ENCODE measurements at places on chromosomes 4 and X.

DNA sequence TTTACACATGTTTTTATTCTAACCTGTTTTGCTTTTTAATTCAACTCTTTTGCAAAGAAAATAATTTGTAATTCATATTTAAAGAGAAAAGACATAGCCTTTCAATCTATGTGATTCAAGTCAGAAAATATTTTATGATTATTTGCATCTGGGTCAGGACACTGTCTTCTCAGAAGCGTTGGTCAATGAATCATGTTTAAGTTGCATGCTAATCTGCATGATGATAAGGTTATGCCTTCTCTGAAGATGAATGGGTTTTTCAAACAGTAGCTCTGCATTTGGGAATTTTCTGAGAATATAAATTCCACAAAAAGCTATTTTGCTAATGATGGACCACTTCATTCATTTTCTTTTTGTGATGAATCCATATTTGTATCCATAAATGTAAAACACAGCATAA, 282.5 kb downstream of the TMA16 start:
- no peak for DNase-seq

DNA sequence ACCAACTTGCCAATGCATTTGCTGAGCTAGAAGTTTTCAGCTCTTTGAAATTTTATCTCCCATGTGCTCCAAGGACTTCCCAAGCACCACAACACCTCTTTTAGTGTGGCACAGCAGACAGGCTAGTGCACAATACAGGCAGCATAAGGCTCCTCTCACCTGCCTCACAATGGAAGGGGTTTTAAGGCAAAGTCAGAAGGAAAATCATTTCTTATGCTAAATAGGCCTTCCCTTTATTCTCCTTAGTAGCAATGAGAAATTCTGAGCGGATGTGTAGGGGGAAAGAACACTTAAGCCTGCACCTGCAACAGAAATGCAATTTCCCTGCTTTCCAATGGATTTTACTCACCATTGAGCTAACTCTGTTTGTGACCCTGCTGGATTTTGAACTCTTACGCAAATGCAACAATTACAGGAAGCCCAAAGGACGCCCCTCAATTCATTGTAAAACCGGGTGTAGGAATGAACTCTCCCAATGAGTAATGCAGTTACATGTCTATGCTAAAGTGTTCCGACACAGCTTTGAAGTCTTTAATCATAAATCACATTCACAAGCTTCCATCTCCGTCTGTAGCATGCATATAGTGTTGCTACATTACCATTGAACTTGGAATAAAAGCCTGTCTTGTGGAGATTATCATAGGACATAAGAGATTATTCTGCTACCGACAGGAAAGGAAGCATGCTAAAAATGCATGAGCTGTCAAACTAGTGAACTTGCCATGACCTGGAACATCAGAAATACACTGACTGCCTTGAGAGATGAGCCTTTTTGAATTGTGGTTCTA, 1084.9 kb downstream of the RPA4 start:
- no peak for DNase-seq

DNA sequence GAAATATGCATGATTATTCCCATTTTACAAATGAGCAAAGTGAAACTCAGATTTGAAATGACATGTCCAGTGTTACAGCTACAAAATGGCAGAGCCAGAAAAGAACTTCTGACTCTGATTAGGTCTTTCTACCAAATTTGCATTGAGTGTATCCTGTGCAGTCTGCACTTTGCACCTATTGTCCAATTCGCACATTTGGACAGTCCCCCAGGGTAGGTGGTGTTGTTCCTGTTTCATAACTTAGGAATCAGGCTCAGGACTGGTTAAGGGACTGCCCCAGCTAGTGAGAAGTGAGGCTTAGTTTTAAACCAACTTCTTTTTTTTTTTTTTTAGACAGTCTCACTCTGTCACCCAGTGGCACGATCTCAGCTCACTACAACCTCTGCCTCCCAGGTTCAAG, 137.9 kb upstream of the NALF2 start:
- no peak for DNase-seq

DNA sequence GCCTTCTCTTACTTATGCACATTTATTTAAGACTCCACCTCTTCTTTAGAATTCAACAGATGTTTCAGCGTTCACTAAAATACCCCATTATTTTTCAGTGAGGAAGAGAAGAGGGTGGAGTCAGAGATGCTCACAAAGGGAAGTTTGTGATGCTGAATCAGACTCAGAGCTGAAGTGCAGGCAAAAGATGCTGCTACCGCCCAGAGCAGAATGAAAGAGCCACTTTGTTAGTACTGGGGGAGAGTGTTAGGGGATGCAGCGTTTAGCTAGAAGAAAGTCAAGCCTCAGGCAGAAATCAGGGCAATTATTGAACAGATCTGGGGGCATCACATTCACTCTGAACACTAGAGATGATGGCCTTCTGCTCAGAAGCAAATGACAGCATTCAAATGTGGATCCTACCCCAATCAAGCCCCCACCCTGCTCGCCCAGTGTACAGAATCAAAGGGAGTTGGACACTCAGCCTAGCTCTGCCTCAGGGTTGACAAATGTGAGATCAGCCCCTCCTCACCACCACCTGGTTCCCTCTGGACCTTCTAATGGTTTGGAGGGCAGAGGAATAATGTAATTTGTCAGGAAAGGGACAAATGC, 138.3 kb downstream of the UNC5C start:
- DNase-seq, result no peak

- no peak for DNase-seq
Observed at GRCh38 chrX:48076343-48076742, 4.9 kb upstream of the ZNF630 start.

DNA sequence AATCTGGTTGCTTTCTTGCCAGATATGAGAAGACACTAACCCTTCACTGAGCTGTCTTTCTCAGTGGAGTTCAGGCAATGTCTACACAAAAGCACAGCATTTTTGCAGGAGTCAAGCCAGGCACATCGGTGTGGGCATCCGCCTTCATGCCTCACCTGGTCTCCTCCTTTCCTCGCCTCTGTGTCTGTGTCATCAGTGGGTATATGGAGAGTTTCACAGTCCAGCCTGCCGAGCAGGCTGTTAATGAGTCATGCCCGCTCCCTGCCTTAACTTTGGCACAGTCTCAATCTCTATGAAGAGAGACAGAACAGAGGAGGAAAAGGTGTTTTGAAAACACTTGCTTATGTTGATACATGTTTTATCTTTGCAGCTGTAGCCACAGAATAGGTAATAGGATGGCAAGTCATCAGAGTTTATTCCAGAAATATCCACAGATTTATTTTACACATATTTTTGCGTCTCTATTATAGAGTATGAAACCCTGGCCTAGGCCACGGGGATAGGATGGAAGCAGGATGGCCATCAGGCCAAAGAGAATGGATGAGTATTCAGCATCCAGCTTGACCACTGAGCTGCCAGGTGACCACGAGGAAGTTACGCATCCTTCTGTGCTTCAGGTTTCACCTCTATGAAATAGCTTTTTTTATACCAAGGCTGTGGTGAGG, 32.8 kb upstream of the MAML3 start:
- DNase-seq, result no peak

- DNase-seq, result no peak
Observed at GRCh38 chr4:186272699-186273391, 6.9 kb downstream of the F11 start.

DNA sequence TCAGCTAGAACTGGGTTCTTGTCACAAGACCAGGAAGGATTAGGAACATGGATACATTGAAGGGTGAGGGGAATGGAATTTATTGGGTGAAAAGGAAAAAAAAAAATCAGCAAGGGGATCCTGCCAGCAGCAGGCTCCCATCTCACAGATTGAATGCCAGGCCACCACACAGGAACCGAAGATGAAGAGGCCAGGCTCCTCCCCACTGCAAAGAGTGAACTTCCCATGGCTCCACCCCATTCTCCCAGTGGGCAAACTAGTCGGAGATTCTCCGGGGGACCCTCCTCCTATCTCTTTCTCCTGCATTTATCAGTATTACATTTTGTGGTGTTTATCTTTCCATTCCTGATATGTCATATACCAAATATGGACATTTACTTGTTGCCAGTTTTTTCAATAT, 46.0 kb upstream of the MAGED1 start:
- DNase-seq, result no peak

GRCh38 chr4:3854661-3855060, 88.5 kb downstream of the ADRA2C start:
- DNase-seq, result no peak

- no peak for DNase-seq
Observed at GRCh38 chrX:15336023-15336413, 695 bp upstream of the PIGA start.

DNA sequence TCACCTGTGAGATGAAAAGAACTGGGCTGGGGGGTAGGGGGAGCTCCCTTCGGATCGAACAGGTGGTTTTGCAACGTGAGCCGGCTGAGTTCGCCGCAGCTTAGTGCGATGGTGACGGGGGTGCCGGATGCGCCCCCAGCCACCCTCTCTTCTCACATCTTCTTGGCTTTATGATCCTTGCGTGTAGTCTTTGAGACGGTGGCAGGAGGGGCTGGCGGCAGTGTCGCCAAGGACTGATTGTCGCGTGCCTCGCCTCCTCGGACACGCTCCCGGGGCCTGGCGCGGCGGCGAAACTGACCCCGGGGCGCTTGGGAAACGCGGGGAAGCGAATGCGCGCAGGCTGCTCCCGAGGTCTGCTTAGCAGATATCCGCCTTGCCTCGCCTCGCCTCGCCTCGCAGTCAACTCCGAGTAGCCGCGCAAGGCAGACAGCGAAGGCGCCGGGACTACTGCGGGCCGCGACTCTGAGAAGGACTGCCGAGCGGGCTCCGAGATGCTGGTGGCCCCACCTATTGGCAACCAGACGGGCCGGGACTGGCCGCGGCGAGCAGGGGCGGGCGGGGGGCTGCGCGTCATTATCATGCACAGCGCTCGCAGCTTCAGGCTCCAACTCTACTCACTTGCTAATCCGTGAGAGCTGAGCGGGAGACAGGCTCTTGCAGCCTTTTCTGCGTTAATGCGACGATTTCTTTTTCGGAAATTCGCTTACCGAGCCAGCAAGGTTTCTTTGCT, 1.5 kb downstream of the GRID2 start:
- no peak for DNase-seq

DNA sequence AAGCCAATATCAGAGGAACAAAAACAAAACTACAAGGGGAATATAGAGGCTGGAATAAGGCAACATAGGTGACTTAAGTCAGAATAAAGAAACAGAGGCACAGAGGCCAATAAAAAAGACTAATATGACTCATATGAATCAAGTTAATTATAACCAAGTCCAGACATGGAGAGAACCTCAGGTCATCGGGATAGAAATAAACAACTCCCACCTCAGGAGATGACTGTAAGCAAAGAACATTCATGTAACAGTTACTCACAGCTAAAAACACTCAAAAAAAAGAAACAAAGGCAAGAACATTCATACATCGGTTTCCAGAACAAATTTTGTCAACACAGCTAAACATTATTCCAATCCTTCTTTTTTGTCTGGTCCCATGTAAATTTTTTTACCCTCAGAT, 60.3 kb upstream of the RXFP1 start:
- DNase-seq, result no peak

DNA sequence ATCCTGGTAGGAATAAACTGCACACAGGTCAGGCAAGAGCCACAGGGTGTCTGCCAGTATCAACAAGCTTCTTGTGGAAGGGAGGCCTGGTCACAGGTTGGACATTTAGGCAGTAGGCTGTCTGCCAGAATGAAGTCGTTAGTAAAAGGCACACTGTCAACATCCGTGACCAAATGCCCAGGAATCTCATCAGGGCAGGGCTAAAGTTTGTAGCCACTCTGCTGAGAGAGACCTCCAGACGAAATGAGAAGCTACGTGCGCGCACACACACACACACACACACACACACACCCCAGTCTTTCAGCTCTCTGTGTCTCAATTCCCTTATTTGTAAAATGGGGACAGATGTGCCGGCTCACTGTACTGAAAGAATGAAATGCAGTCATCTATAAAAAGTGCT, 408.7 kb upstream of the ZFP42 start:
- no peak for DNase-seq

DNA sequence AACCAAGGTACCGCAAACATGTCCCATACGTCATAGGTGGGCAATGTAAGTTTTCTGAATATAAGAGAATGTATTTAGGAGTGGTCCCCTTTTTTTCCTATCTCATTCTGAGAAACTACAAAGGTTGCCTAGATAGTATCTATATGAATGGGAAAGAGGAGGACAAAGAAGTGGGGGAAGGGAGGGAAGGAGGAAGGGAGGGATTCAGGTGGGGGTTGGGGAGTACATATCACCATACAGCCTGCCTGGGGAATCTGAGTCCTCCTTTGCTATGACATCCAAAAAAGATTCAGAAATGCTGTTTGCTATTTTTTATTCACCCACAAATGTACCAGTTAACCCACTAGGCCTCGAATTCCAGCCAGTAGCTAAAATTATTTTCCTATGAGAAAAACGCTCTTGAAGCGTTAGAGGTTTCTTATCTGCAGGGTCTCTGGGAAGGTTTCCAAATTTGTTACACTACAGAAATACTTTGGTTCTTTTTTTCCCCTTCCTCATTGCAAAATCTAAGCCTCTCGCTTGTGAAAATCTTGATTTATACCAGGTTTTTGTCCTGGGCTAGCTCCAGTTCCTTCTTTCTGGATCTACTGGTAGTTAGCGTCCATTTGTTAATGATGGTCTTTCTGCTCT, 212.9 kb downstream of the NSUN7 start:
- DNase-seq, result no peak

DNA sequence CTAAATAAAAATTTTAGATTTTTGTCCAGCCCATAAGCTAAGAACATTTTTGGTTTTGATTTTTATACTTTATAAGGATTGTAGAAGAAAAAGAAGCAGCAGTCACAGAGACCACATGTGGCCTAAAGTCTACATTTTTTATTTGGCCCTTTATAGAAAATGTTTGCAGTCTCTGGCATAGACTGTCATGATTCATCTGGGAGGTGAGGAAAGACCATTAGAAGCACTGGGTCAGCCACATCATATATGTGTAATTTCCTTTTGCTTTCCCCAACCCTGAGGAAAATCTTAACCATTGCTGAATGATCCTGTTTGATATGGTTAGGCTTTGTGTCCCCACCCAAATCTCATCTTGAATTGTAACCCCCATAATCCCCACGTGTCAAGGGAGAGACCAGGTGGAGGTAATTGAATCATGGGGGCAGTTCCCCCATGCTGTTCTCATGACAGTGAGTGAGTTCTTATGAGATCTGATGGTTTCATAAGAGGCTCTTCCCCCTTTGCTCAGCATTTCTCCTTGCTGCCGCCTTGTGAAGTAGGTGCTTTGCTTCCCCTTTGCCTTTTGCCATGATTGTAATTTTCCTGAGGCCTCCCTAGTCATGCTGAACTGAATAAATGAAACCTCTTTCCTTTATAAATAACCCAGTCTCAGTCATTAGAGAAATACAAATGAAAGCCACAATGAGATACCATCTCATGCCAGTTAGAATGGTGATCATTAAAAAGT, 12.1 kb upstream of the COPS4 start:
- no peak for DNase-seq

GRCh38 chrX:145190801-145191389, 56.4 kb upstream of the SPANXN1 start:
- no peak for DNase-seq

GRCh38 chr4:773214-773613, 52.7 kb downstream of the CPLX1 start:
- no peak for DNase-seq

- DNase-seq, result no peak
Observed at GRCh38 chrX:102546828-102547493, 30.4 kb upstream of the TMSB15A start.
